ENCODE measurements at places on chromosomes 2 and 18.

- DNase-seq: no peak
Measured at GRCh38 chr2:105380432-105381100, 18.3 kb downstream of the FHL2 start.

- no peak for DNase-seq
Measured at GRCh38 chr2:121638333-121638732, 10.9 kb downstream of the CLASP1 start.

- no peak for DNase-seq
Measured at GRCh38 chr2:138115666-138116065, 151.4 kb downstream of the HNMT start.

DNA sequence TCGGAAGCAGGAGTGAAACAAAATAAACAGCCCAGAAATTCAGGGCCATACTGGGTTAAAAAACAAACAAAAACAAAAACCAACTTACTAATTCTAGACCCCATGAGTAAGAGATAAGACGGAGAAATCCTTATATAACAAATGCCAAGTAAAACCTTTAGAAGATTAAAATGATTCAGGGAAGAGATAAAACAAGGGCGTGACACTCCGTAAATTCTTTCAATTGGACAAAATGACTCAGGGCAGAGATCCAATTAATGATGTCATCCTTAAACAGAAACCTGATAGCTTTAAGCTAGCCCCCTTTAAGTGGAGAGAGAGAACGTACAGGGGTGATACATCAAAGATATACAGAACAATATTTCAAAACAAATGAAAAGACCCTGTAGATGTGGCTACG is 317.4 kb downstream of the NBAS start:
- DNase-seq: no peak

DNA sequence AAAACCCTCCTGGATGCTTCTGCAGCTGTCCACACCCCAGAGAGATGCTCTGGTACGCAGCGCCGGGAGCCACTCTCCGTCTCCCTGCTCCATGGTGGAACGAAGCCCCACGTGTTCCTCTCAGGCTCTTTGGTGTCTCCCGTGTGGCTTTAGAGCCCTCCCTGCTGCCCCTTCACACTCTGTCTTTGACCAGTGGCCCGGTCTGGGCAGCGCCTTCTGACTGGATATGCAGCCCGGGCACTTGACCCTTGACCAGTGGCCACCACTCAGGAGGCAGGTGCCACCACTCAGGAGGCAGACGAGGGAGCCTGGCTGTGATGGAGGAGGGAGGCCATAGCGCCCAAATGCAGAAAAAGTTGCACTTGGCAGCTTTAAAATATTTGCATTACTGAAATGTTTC is 214.5 kb upstream of the SALL3 start:
- DNase-seq: no peak

DNA sequence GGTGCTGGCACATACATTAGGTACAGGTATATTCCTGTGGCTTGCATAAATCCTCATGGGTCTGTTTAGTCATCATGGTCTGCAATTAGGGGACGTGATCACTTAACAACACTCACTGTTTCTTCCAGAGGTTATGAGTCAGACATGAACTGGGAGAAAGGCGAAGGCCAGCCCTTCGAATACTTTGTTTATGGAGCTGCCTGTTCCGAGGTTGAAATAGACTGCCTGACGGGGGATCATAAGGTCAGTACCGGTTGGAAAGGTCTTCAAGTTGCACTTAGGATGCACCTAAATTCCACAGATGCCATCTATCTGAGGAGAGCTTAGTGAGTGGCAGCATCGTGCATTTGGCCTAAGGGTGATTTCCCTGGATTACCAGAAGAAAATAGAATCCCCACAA is 76.9 kb downstream of the AOX1 start:
- no peak for DNase-seq

DNA sequence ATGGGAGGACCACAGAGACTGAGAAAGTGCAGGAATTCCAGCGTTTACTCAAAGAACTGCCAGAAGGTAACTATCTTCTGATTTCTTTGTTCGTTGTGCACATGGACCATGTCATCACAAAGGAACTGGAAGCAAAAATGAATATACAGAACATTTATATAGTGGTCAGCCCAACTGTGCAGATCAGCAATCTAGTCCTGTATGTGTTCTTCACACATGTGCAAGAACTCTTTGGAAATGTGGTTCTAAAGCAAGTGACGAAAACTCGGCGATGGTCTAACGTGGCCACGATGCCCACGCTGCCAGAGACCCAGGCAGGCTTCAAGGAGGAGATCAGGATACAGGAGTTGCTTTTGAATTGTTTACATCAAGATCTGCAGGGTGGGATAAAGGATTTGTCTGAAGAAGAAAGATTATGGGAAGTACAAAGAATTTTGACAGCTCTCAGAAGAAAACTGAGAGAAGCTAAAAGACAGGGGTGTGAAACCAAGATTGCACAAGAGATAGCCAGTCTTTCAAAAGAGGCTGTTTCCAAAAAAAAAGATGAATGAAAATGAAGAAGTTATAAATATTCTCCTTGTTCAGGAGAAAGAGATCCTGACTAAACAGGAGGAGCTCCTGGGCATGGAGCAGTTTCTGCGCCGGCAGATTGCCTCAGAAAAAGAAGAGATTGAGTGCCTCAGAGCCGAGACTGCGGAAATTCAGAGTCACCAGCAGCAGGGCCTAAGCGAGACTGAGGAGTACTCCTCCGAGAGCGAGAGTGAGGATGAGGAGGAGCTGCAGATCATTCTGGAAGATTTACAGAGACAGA is 8.3 kb upstream of the CHST10 start:
- DNase-seq: no peak

- DNase-seq: no peak
Measured at GRCh38 chr18:59605633-59606192, 91.5 kb downstream of the CCBE1 start.

- no peak for DNase-seq
Measured at GRCh38 chr2:85774126-85774978, 20.6 kb downstream of the ATOH8 start.

DNA sequence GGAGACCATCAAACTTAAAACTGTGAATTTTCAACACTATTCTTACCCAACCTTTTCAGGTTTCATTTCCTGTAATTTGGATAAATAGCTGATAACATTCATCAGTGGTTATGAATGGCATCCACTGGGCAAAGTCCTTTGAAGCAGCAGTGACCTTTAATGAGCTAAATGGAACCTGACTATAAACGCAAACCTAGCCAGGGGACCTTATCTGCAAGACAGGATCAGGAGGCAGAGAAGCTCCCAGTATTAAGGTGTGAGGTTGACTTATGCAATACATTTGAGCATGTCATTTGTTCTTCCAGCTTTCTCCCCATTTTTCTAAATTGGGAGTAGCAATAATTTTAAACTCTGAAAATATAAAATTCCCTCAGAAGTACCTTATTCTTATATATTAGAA is 38.4 kb downstream of the CREG2 start:
- no peak for DNase-seq

- DNase-seq: no peak
Measured at GRCh38 chr2:181340891-181341290, 116.3 kb upstream of the ITGA4 start.

GRCh38 chr2:137507237-137507636 is 457.0 kb upstream of the HNMT start:
- DNase-seq: no peak

DNA sequence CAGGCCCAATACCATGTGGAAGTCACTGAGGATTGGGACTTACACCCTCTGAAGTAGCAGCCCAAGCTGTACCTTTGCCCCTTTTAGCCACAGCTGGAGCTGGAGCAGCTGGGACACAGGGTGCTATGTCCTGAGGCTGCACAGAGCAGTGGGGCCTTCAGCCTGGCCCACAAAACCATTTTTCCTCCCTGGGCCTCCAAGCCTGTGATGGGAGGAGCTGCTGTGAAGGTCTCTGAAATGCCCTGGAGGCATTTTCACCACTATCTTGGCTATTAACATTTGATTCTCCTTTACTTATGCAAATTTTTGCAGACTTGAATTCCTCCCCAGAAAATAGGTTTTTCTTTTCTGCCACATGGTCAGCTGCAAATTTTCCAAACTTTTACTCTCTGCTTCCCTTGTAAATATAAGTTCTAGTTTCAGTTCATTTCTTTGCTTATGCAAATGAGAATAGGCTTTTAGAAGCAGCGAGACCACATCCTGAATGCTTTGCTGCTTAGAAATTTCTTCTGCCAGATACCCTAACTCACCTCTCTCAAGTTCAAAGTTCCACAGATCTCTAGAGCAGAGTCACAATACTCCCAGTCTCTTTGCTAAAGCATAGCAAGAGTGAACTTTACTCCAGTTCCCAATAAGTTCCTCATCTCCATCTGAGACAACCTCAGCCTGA is 213.8 kb upstream of the MGAT5 start:
- DNase-seq: no peak

DNA sequence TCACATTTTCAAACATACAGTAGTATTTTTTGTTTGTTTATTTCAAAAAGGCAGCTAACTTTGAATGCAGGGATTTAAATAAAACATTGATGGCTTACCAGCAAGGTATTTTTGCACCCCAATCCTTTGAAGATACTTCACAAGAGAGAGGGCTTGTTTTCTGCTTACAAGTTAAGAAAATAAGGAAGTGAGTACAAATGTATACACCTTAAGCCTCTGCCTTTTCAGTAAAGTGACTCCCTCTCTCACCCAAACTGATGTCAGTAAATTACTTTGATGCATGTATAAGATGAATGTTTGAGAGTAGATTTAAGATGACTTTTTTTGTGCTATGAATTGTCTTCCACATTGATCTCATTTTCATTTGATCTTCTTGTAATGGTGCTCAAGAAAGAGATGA is 820.0 kb downstream of the CPS1 start:
- DNase-seq: no peak

DNA sequence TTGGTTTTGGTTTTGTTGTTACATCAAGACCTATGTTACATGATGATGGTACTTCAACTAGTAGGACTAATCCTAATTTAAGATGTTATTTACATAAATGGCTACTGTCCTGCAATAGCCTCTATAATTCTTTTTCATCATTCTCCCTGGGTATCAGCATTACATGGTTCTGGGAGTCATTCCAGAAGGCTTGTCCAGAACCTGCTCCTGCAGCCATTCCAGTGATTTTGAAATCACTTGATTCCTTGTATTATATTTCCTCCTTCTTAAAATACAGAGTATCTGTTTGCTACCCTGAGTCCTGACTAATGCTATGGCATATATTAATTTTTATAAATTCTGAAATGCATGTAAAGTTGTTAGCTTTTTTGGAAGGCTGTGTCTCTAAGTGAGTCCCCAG is 400.5 kb upstream of the MEIS1 start:
- DNase-seq: no peak

GRCh38 chr2:65434592-65435241 is 2.3 kb upstream of the SPRED2 start:
- DNase-seq: no peak
